Breast epithelium (tissue), 4 donors: ENCODE measurements at places on chromosomes 6 and 20. TPM values are rescaled to one million over a fixed set of nuclear protein-coding genes. Genes with fewer than 3 reads are reported as not detected.

SIGLEC1 gene
- total RNA-seq: 32.0 TPM

DPPA5 gene
- total RNA-seq: not detected

GRCh38 chr6:37480118-37480736 is 19.5 kb downstream of the CCDC167 start:
- DNase-seq: no peak

DNA sequence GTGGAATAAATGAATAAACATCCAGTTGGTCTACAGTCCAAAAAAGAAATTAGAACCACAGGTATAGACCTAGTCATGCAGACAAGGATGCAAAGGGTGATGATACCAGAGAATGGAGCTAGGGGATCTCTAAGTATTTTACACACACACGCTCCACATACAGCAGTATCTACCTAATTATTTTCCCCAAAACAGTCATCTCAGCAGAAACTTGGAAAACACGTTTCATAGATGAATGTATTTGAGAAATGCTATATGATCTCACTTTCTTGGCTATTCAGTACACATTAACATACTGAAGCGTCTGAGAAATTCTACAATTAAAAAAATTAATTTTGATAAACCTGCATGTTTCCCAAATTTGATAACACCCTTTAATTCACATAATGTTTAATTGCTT is 155.3 kb downstream of the MTFR2 start:
- DNase-seq: no peak

DNA sequence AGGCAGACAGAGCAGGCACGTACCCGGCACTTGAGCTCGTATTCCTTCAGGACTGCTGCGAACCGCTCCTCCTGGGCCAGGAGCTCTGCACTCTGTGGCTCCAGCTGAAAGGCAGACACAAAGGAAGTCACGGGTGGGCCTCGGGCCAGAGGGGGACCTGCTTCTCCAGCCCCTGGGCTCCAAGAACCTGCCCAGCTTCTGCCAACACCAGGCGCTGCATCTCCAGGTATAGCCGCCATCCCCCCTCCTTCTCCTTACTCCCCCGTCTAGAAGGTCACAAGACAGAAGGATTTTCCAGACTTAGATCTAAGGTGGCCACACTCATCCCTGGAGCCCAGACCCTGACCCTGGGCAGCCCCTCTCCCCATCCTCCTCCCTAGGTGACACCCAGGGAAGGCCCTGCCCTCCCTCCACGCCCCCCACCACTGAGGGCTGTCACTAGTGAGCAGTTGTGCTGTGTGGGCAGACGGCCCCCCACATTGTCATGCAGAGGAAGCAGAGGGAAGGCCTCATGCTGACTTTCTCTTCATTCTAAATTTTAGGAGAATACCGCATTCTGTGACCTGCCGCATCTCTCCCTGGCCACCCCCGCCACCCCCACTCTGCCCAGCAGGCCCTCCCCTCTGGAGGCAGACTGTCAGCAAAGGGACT is 81.9 kb downstream of the GINS1 start:
- DNase-seq: no peak
